ENCODE measurements at places on chromosomes 3 and 15.

DNA sequence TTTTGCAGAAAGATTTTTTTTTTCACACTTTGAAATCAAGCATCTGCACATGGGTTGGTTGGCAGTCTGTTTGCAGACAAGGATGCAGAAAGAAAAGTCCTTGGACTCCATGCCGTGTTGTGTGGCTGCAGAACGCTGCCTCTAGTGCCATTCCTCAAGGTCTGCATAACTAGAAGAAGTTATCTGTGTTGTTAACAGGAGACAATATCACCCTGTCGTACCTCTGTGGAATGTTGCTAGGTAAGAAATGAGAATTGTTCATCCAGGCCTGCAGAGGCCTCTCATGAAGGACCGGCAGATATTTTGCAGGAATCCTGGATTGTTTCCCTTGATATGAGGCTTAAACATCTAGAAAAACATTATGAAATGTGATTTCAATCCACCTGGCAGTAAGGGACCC is 58.5 kb upstream of the PPARG start:
- no peak for DNase-seq

DNA sequence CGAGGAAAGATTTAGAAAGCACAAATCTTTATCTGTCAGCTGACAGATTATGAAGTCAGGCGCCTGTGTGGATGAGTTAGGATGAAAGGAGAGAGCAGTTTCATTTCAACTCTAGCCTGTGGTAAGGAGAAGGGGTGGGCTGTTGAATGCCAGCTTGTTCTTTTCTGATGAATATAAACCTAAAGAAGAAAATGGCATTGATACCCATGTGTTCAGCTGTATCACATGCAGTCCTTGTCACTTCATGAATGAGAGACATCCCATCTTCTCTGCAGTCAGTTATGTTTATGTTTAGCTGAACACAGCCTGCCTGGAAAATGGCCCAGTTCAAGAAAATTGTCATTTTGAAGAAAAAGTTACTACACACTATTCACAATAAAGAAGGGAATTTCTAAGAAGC is 345.7 kb upstream of the RBMS3 start:
- DNase-seq: no peak

- DNase-seq: no peak
Observed at GRCh38 chr3:145889730-145890129, 271.3 kb downstream of the PLOD2 start.

DNA sequence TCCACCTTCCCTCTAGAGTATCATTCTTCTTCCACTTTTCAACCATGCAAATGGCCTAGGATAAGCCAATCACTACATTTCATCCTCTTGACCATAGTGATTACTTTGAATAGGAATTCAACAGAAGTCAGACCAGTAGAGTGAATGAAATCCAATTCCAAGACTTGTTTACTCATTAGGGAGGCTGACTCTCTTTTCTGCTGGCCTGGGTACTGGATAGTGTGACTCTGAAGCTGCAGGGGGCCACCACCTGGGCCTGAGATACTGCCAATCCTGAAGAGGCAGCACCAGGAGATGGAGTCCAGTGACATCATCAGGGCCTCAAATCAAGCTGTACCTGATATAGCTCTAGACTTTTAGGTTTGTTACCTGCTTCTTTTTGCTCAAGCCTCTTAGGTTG is 7.0 kb upstream of the FSTL1 start:
- no peak for DNase-seq

- no peak for DNase-seq
Observed at GRCh38 chr3:179541596-179541995, 21.1 kb upstream of the ACTL6A start.

DNA sequence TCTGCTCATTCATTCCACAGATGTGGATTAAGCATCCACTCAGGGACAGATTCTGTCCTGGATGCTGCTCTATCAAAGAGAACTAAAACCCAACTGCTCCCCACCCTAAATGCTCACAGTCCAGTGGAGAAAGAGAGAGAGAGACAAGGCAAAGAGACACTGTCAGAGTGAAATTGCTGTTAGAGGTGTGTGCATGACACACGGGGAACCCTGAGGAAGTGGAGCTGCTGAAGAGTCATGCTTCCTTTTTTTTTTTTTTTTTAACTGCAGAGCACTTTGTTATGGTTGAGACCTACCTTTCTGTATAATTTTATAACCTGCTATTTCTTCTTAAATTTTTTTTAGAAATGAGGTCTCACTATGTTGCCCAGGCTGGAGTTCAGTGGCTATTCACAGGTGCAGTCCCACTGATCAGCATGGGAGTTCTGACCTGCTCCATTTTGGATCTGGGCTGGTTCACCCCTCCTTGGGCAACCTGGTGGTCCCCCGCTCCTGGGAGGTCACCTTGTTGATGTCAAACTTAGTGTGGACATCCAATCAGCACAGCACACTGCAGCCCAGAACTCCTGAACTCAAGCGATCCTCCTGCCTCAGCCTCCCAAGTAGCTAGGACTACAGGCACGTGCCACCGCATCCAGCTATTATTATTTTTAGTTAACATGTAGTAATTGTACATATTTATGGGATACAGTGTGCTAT is 18.2 kb upstream of the PSTPIP1 start:
- no peak for DNase-seq

- DNase-seq: no peak
Observed at GRCh38 chr3:54122324-54123002, at the start of gene CACNA2D3. TSS of gene CACNA2D3 (plus strand) at chr3:54122552.

DNA sequence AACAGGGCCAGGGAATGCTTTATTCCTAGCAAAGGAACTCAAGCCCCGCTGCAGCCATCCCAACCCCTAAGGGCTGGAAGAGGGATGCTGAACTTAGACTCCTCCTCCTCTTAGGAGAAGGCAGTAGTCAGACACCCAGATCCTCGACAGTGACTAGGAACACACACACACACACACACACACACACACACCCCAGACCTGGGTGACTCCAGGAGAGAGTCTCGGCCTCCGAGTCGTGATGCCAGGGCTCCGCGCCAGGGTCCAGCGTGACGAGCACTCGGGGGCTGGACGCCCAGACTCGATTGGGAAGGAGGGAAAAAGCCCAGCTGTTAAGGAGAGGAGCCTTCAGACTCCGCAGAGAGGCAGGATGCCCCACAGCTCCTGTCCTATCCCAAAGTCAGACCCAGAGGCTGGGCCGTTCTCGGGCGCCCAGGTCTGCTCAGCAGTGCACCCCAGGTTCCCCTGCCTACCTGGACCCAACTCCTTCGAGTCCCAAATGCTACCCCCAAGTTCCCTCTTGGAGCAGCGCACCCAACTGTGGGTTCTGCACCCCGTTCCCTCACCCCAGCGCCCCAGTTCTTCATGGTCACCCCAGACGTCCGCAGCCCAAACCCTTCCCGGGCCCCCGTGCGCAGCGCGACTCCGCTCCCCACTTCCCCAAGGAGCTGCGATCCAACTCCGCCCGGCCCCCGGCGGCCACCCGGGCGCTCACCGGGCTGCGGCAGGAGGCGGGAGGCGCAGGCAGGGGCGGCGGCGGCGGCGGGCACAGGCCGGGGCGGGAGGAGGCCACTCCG is 421 bp downstream of the BMF start:
- DNase-seq: no peak
